AG08395 (cell line): ENCODE measurements at places on chromosomes 7 and 10.
A peak's percentile ranks its signal among the peaks of the same experiment; 100 is the strongest.

GRCh38 chr10:17349717-17350116, 104.7 kb downstream of the ST8SIA6 start:
- DNase-seq: no peak

GRCh38 chr7:3951316-3952055, 650.4 kb downstream of the SDK1 start:
- DNase-seq: no peak

GRCh38 chr7:117025891-117026290, 72.6 kb downstream of the ST7 start:
- DNase-seq: no peak

DNA sequence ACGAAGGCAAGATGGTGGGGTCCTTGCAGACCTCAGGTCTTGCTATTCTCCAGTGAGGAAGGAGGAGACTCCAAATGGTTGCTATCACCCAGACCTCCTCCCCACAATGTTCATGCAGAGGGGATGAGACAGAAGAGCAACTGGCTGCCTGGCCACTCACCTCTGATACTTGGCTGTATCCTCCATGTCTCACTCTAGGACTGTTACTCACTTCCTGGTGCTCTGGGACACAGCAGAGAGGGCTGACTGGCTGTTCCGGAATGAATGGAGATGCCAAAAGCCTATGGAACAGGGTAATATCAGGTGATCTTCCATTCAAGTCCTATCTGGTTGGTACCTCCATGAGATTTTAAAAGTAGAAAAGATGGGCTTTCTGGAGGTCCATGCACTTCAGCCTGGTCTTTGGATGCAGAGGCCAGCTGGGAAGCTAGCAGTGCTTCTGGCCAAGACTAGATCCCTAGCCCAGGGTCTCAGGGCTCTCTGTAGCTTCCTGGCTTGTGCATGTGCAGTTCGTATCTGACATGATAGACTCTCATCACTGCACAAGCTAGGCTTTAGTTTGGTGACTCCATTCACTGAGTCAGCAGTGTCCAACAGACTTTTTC, 27.0 kb upstream of the ABI1 start:
- DNase-seq: peak; percentile 12
